Substantia nigra (tissue), 51 donors: ENCODE measurements at places on chromosomes 7 and 10.

DNA sequence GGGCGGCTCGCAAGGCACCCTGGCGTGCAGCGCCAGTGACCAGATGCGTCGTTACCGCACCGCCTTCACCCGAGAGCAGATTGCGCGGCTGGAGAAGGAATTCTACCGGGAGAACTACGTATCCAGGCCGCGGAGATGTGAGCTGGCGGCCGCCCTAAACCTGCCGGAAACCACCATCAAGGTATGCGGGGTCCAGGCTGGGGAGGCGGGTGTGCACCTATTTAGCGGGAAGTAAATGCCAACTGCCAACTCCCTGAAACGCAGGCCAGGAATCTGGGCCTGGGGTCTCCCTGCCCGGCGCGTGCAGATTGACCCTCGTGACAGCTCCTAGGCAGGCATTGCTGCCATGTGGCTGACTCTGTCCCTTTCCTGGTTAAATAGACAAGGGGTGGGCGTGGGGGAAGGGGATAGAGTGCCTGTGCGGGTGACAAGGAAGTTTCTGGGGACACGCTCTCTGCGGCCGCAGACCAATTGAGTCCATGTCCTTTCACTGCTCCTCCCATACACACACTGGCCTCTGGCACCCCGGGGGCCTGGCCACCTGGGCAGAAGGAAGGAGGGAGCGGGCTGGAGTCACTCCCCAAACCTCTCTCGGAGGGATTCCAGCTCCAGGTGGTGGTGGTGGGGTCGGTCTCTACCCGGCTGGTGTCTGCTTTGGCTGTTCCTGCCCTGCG lies 2.7 kb downstream of the EVX1 start:
- DNase-seq: no peak

GRCh38 chr7:14626076-14626475 lies 276.5 kb downstream of the DGKB start:
- DNase-seq: no peak

GRCh38 chr7:84631913-84632312 lies 437.3 kb upstream of the SEMA3A start:
- no peak for DNase-seq

GRCh38 chr10:78686444-78687060 lies 382.2 kb upstream of the ZMIZ1 start:
- DNase-seq: no peak

- DNase-seq: no peak
Observed at GRCh38 chr7:146565872-146566271, 449.3 kb downstream of the CNTNAP2 start.
